ENCODE measurements at places on chromosomes 11 and 22. TPM values are rescaled to one million over a fixed set of nuclear protein-coding genes. Genes with fewer than 3 reads are reported as not detected.

The CABP7 gene
- not detected for total RNA-seq

GRCh38 chr11:32402836-32403235 is 32.5 kb downstream of the WT1 start:
- no peak for DNase-seq

GRCh38 chr11:1223346-1224110 is 662 bp downstream of the MUC5B start:
- no peak for DNase-seq

The OR8G1 gene
- total RNA-seq, result not detected

- DNase-seq, result no peak
These were observed 59.1 kb upstream of the SLC22A12 start for GRCh38 chr11:64531906-64532312.

- DNase-seq, result no peak
These were observed 21.1 kb downstream of the C11orf87 start for GRCh38 chr11:109443052-109443451.
